Stimulated activated CD4-positive, alpha-beta T cell treated with anti-CD3 and anti-CD28 coated beads, TNF-alpha, amount 100 ng/mL, for 4 hours (primary cell): ENCODE measurements at places on chromosomes 7 and 10.

DNA sequence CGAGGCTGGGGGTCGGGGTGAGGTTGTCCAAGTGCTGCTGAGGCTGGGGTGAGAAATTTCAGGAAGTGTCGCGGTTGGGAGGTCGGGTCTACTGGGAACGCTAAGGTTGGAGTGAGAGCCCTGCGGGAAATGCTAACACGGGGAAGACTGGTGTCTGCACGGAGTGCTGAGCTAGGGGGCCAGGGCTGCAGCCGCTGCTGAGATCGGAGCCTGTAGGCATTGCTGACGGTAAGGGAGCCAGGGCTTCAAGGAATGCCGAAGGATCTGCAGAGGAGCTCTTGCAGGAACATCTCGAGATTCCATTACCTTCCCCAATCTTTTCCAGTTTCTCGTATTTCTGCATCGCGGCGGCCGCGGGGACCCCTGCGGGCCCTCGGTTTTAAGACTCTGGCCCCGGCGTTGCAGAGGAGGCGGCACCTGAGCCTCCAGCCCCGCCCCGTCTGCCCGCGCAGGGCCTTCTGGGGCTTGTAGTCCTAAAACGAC, at the start of gene CDK5:
CDK5 (minus strand) TSS at position 392 of the 483 bp plus-strand sequence; CDS start at position 343, 49 bp downstream.
- DNase-seq, result no peak

DNA sequence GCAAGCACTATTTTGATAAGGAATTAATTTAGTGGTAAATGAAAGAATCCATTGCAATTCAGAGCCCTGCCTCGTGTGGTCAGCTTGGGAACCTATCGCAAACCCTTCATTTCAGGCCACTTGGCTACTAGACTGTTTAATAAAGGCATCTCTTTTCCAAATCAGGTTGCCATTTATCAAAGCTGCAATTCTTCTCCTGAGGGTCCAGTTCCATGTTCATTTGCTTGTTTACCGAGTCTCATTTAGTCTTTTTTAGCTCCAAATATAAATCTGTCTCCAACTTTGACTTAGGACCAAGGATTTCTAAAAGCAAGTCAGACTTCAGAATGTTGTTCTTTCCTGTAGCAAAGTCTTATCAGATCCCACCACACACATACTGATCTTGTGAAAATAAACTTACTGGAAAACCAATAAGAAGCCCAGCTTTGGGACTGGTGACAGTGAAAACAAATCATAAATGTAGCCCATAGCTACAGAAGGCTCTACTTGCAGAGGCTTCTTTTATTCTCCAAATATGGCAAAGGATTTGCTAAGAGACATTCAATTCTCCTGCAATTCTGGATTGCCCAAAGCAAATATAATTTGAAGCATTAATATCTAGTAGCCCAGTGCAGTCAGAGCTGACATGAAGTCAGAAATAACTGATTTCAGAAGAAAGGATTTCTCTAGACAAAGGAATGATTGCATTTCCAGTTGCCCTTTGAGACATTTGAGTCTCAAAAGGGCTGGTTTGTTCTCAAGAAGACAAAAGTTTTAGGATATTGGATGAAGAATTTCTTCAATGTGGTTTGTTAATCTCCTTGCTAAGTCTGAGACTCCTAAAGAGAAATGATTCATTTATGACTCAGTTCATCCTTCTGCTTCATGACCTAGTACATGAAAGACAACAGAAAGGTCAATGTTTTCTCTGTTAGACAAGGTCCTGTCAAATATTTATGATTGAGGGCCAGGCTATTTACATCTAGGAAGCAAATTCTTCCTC, 28.0 kb downstream of the PPP1R3C start:
- no peak for DNase-seq

DNA sequence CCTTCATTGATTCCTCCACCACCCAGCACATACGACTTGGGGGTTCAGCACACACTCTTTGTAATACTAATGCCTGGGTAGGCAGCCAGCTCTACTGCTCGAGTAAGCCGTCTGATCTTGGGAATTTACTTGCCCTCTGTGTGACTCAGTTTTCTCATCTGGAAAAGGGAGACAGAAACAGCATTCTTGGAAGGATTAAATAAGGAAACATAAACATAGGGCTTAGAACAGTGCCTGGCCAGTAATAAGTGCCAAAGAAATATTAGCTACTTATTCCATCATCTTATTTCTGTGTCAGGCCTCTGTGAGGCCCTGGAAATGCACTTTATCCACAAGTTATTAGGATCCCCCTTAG, 130.1 kb downstream of the TNS3 start:
- DNase-seq, result no peak

DNA sequence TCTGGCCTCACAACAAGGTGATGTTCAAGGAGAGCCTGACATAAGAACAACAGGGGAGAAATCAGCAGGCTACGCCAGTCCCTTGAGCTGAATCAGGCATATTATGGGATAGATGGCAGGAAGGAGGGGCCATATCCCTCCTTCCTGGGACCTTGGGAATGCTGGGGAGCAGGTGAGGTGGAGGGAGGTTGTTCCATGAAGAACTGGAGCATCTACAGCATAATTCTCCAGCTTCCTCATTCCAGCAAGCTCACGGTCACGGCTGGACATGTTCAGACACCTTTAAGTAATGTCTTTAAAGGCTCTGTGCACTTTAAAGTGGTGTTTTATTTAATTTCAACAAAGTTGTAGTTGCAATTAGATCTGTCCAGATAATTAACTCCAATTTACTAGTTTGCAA, 780.5 kb downstream of the TYW1 start:
- DNase-seq, result no peak

- no peak for DNase-seq
Observed at GRCh38 chr10:44369854-44370253, 15.0 kb downstream of the CXCL12 start.

DNA sequence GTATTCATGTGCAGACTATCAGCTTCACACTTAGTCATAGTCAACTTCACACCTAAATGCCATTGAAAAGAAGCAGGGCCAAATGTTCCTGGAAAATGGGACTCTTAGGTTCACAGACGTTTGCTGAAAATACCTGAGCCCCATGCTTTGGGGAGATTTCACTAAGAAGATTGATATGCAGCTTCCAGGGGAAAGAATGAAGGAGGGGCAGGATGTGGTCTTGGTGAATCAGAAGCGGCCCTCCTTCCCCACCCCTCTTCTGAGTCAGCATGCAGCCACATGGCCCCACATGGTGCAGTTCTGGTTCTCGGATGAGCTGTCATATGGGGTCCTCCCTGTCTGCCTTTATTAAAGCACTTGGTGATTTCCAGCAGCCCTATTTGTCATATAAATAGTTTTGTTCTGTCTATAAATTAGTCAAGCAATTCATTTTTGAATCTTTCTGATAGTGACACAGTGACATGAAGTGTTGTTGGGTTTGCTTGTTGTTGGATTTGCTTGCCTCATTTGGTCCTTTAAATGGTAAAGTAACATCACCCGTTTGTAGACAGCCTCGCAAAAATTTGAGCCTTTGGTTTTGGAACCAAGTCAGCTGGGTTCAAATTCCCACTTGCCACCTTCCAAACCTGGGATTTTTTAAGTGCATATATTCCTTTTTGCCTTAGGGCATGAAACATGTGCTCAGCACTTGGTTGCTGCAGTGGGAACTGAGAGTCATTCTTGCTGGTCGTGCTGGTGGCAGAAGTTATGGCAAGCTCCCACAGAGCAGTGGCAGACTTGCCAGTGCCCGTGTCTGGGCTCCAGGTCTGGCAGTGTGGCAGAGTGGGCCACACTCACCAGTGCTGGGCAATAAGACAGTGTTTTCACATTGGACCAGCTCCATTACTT, 68.1 kb upstream of the CDK6 start:
- DNase-seq, result peak; percentile 45

DNA sequence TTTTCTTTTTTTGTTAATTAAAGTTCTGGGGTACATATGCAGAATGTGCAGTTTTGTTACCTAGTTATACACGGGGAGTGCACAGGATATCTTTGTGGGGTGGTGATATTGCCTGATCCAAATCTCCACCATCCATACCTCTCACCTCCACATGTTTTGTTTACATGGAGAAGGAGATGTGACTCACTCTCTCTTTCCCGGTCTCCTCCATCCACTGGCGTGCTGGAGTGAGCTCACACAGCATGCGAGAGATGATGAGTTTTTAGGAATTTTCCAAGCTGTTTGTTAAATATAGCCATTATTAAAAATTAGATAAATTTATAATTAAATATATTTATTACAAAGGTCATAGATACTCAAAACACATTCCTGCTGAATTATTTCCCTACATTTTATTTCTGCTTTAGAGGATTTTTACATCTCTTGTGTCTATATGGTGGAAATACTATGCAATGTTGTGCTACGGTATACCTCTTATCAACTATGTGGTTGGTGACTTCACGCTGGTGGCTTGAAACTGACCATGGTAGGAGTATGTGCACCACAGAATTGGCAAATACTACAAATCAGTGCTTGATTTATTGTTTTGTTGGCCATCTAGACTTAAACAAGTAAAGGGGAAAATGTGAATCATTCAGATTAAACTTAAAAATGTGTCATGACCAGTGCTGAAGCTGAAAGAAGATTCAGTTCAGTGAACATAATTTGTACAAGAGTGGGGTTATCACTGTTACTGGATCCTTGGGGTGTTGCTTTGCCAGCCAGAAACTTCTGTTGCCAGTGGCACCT, 107.9 kb upstream of the FAM180A start:
- no peak for DNase-seq

DNA sequence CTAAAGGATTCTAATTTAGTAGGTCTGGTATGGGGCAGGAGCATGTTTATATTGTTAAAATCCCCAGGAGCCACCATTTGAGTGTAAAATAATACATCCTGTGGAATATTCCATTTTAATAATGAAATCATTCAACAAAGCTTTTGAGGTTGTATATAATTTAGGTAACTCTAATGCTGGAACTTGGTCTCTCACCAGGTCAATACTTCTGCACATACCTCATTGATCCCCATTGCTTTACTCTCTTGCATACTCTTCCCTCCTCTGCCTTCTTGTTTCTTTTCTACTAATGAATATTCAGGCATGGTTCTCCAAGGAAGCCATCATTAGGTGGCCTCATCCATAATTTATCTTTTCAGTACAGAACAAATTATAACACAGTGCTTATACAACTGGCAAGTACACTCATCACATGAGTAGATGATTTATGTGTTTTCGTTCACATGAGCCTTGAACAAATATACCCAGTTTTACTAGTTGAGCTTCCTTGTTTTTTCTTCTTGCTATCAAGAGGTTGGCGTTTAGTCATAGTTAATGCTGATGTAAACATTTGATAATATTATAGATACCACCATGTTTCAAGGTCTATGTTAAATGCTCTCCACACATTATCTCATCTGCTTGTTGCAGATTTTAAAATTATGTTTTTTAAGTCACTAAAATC, 7.2 kb downstream of the PALS2 start:
- DNase-seq, result no peak

- no peak for DNase-seq
Observed at GRCh38 chr7:159000859-159001435, 143.7 kb downstream of the VIPR2 start.

GRCh38 chr7:106625678-106626301, 35.2 kb downstream of the CCDC71L start:
- no peak for DNase-seq

DNA sequence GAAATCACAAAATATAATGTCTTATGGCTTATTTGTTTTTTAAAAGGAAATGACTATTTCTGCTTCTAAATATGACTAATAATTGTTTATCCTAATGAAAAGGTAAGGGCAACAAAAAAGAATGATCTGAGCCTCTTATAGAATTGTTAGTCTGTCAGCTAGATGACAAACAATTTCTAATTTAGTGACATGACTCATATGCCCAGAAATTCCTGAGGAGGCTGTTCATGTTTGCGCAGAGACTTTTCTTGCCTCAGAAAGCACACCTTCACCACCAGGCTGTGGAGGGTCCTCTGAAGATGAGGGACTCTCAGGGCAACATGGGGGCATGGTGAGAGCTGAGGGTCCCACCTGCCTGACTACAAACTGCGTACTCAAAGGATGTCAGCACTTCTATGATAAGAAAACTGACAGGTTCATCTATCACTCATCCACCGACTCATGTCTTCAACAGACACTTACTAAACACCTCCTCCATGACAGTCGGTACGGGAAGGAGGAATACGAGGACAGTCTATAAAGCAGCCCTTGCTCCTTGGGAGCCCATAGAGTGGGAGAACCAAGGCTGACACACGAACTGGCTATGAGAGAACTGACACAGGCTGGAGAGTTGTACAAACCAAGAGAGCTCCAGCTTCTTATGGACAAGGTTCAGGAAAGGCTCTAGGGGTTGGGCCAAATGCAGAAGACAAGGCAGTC, 102.0 kb downstream of the PKD1L1 start:
- DNase-seq, result no peak

- DNase-seq, result no peak
Observed at GRCh38 chr7:34675749-34676374, 17.8 kb downstream of the NPSR1 start.

DNA sequence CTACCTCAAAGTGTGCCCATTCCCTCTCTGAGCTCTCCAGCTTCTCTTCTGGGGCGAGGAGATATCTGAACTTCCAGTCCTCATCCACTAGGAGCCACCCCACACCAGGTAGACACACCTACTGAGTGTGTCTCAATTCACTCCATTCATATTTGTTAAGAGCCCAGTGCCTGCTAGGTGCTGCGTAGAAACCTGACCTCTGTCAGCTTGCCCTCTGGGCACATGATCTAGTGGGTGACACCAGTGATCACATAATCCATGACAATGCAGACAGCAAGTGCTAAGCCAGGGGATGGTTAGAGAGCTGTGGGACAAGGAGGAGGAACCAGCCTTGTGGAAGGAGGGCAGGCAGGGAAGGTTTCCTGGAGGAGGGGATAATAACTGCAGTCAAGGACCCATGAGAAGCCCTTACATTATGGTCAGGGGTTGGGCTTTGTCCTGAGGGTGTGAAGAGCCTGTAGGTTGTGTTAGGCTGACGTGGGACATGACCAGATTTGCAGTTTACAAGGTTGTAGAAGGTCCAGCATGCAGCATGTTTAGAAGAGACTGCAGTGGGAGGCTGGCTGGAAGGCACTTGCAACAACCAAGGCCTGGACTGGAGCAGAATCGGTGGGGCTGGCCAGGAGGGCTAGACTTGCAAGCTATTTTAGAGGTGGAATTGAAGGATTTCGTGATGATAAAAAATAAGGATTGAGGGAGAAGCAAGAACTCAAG, 81.8 kb downstream of the COL13A1 start:
- no peak for DNase-seq

GRCh38 chr7:55504967-55505658, 67.2 kb downstream of the VOPP1 start:
- no peak for DNase-seq

- DNase-seq, result no peak
Observed at GRCh38 chr10:25047088-25047487, 30.7 kb downstream of the THNSL1 start.

DNA sequence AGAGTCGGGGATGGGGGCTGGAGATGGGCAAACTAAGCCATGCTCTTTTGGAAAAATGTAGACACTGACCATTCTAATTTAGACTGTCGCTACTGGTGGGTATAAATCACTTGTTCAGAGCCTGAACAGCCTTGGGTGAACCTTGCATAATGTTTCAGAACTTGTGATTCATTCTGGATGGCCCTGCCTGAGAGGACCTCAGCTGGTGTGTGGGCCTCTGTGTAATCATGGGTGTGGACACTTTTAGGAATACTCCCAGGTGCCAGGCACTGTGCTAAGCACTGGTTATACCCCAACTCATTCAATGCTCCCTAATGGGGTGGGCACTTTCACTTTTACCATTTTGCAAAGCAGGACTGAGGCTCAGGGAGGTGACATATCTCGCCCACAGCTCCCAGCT, 26.8 kb upstream of the TM9SF3 start:
- no peak for DNase-seq
